Stimulated activated CD8-positive, alpha-beta memory T cell treated with anti-CD3 and anti-CD28 coated beads, Interleukin-15, amount 100 ng/mL, for 48 hours (primary cell): ENCODE measurements at places on chromosomes 5 and 9.

GRCh38 chr9:110069326-110070248, 138.4 kb downstream of the C9orf152 start:
- DNase-seq = no peak

- no peak for DNase-seq
Observed at GRCh38 chr5:10370931-10371330, 17.4 kb downstream of the MARCHF6 start.

- no peak for DNase-seq
Observed at GRCh38 chr9:92752812-92753404, 11.7 kb downstream of the BICD2 start.

DNA sequence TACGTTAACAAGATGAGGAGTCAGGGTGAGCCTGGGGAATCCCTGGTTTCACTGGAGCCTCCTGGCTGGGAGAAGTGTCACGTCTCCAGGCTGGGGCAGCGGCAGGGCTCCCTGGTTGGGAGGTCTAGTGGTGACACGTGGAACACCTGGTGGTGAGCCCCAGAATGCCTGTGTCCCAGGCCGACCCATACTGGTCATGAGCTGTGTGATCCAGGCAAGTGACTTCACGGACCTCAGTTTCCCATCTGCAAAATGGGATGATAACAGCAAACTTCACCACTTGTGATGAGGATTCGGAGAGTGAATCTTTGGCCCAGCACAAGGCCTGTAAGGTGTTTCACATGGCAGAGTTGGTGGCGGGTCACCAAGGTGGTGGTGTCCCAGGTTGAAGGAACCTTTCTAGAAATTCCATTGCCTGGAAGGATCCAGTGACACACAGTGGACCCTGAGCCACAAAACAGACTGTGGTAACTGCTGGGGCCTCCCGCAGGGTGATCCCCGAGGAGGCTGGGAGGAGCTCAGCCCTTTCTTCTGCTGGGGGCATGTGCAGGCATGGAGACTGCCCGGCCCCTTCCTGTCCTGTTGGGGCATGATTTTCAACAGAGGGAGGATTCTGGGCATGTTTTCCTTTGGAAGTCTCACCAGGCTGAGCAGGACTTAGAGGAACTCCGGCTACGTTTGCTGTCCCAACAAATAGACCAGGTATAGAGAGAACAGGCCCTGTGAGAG, 153.9 kb upstream of the IER5L start:
- DNase-seq = no peak

DNA sequence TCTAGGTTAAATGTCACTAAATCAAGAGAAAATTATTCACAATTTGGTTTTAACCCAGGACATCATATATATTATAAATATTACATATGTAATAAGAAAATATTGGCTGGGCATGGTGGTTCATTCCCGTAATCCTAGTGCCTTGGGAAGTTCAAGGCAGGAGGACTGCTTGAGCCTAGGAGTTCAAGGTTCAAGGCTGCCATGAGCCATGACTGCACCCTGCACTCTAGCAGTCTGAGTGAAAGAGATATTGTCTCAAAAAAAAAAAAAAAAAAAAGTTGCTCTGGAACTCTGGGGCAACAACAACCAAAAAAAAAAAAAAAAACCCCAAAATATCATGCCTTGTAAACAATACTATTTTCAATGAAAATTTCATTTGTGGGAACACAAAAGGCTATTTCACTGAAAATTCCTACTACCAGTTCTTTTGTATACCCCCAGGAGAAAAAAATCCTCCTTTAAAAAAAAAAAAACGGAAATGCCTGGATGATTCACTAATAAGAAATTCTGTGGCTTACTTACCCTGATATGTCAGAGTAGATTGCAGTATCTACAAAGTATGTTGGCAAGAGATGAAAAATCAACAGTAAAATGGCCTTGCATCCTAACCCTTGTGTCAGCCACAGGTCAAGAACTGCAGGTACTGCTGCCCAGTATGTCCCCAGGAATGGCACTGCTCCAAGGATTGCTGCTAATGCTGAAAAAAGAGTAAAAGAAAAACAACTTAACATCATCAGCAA, 22.6 kb upstream of the CTNNAL1 start:
- DNase-seq = no peak

DNA sequence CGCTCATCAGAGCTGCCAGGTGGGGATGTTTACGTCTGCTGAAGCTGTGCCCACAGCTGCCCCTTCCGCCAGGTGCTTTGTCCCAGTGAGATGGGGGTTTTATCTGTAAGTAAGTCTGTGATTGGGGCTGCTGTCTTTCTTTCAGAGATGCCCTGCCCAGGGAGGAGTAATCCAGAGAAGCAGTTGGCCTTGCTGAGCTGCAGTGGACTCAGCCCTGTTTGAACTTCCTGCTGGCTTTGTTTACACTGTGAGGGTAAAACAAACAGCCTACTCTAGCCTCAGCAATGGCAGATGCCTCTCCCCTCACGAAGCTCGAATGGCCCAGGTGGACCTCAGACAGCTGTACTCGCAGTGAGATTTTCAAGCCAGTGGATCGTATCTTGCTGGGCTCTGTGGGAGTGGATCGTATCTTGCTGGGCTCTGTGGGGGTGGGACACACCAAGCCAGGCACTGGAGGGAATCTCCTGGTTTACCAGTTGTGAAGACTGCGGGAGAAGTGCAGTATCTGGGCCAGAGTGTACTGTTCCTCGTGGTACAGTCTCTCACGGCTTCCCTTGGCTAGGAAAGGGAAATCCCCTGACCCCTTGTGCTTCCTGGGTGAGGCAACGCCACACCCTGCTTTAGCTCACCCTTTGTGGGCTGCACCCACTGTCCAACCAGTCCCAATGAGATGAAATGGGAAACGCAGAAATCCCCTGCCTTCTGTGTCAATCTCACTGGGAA, 530.1 kb upstream of the DMAC1 start:
- DNase-seq = no peak

DNA sequence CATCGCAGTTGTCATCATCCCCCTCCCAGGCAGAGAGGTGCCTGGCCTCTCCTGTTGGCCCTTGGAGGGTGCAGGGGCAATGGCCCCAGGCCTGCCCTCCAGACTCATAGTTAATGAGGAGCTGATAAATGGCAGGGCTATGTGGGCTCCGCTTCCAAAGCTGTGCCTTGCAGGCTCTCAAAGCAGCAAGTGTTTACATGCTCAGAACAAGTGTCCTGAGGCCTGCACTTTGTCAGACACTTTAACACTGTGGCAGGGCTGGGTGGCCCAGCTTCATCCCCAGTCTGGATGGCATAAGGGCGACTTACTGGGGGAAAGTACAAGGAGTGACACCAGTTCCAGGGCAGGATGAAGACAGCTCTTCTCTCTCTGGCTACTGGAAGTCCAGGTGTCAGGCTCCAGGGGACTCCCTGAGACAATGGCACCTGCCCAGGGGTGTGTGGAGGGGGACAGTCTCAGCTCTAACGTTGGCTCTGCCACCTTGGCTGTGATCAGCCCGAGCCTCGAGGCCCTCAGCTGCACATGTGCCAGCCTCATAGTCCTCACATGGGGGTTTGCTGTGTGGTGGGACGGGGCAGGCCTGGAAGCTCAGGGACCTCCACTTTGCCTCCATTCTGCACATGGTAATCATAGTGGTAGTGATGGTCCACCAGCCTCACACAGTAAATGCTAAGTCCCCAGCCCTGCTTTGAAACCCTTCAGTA, 153.4 kb downstream of the BARX1 start:
- no peak for DNase-seq
